ENCODE measurements at places on chromosomes 3 and 15.

DNA sequence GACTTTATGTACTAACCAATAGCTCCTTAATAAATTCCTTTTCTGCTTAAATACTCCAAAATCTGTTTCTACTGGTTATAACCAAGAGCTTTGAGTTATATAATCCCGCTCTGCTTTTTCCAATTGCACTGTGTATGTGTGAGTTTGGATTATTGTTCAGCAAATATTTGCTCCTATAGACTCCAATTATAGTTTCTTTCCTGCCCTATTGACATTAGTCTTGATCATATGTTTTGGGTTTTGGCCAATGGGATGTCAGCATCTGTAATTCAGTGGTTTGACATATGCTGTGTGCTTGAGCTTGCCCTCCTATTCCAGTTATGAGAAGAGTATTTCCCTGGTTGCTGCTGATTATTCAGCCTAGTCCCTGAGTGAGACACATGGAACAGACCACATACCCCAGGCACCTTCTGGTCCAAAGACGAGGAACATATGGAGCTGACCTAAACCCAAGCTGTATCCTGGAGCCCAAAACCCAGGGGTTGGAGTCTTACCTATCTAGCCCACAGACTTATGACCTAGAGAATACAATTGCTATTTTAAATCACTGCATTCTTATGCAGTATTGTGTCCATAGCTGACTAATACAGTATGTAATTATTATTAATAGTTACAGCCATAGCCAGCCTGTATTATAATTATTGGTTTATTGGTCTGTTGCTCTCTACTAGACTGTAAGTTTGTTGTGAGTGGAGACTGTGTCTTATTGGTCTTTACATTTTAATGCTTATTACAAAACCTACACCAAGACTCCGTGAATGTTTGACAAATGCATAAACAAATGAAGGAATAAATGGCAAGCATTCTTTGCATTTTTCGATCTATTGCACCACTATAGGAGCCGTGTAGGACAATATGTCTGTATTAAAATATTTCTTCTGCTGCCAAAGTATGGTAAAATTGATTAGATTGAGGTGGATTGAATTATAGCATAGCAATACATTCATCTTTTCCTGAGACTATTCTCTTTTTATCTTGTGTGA is 11.7 kb upstream of the ZNF280D start:
- no peak for DNase-seq

DNA sequence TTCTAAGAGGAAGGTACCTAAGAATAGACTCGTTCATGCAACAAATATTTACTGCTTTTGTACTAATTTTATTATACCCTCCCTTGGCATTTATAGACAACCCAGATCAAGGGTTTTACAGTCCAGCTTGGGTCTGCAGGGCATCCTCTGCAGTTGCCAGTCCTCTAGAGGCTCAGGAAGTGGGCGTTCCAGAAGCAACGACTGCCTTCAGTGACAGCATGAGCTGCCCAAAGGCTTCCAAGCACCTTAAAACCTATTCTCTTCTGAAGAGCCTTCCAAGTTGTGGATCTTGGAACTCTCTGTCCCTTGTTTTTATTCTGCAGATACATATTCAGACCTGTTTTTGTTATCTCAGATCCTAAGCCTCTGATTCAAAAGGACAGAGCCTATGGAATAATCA is 95.6 kb downstream of the RAD18 start:
- no peak for DNase-seq

GRCh38 chr3:50340448-50341329 is at the start of gene RASSF1:
RASSF1 (minus strand) TSS chr3:50340836; CDS start chr3:50340805, 31 bp downstream.
- DNase-seq, result peak; percentile 82

DNA sequence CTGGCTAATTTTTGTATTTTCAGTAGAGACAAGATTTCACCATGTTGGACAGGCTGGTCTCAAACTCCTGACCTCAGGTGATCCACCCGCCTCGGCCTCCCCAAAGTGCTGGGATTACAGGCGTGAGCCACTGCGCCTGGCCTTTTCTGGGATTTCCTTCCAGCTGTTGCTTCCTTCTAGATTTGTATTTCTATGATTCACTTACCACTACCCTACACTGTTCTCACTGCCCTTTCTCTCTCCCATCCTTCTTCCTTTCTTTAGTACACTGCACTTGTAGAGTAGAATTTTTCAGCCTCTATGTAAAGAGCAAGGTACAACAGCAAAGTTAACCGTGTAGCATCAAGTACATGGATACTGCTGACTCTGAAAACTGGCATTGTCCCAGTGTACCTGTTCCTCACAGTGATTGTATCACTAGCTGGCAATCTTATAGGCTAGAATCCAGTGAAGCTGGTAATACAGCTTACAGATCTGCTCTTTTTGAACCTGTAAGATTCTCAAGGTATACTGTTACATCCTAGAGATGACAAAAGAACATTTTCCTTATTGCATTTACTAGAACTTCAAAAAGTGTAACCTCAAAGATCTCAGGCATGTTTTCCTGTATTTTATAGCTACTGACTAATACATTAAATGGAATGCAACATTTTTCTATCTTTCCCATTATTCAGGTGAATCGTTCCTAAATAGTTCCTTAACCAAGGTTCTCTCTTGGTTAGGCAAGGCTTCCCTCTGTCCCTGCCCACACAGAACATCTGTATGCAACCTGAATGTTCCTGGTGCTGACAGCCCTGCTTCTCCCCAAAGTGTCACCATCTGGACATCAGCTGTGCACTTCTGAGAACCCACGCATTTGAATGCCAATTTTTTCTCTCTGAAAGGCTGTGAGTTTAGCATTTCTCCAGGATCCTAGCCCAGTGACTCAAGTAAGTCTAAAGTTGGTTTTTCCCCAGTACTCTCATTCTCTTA is 74.1 kb upstream of the RAP2B start:
- no peak for DNase-seq

- no peak for DNase-seq
These were observed 35.8 kb upstream of the CTDSPL start for GRCh38 chr3:37825744-37826400.

- no peak for DNase-seq
These were observed 16.7 kb upstream of the WNT7A start for GRCh38 chr3:13896473-13897154.

- DNase-seq, result no peak
These were observed 30.2 kb upstream of the MAGEF1 start for GRCh38 chr3:184741798-184742675.

Measured in T-helper 2 cell treated with Interferon-gamma antibody and Interleukin-4, amounts not matched to agents 5 μg/mL and 100 μg/mL, for 36 hours (primary cell).